ENCODE measurements at places on chromosomes 2 and 18. TPM values are rescaled to one million over a fixed set of nuclear protein-coding genes. Genes with fewer than 3 reads are reported as not detected.

GRCh38 chr2:129334128-129334527, 645.3 kb upstream of the RAB6C start:
- H3K4me1 ChIP-seq, result no peaks in the 10 kb centered on the region
- no peaks in the 10 kb centered on the region for H3K27me3 ChIP-seq
- no peak overlapping the region for H3K4me3 ChIP-seq
- no peak overlapping the region for H3K27ac ChIP-seq

GRCh38 chr2:39649511-39649910, 16.2 kb upstream of the TMEM178A start:
- no peak overlapping the region for H3K27ac ChIP-seq
- no peaks in the 10 kb centered on the region for H3K27me3 ChIP-seq
- DNase-seq, result no peak
- H3K36me3 ChIP-seq, result no peaks in the 10 kb centered on the region

NRP2 gene
- 1.1 TPM for total RNA-seq

MC5R gene
- total RNA-seq, result not detected

GRCh38 chr18:21448299-21448698, 152.2 kb downstream of the ESCO1 start:
- no peak overlapping the region for H3K4me3 ChIP-seq
- H3K4me1 ChIP-seq, result no peaks in the 10 kb centered on the region
- no peaks in the 10 kb centered on the region for H3K27me3 ChIP-seq
- no peaks in the 10 kb centered on the region for H3K36me3 ChIP-seq
- no peak for DNase-seq

GRCh38 chr2:120395221-120396012, 49.5 kb downstream of the INHBB start:
- no peak overlapping the region for H3K4me3 ChIP-seq
- DNase-seq, result no peak
- no peaks in the 10 kb centered on the region for H3K27me3 ChIP-seq
- H3K36me3 ChIP-seq, result no peaks in the 10 kb centered on the region
- no peaks in the 10 kb centered on the region for H3K4me1 ChIP-seq

DNA sequence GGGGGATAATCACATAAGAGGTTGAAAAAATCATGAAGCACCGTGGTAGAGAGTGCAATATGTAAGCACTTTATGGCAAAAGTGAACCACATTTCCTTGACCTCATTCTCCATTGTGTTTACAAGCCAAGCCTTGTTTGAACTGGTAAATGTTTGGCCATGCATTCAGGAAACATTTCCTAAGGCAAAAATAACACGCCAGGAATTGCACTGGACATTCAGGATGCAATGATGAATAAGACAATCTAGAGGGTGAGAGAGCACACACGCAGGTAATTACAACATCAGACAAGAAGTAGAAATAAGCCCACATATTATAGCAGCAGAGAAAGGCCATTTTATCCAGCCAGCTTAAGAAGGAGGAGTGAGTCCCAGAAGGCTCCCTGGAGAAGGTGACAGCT, 218.0 kb upstream of the OSR1 start:
- no peaks in the 10 kb centered on the region for H3K4me1 ChIP-seq
- no peaks in the 10 kb centered on the region for H3K27me3 ChIP-seq
- no peak for DNase-seq
- no peak overlapping the region for H3K4me3 ChIP-seq

LYPD6 gene
- not detected for total RNA-seq

- H3K4me3 ChIP-seq, result no peak overlapping the region
- H3K4me1 ChIP-seq, result peaks cover 48% of the 10 kb centered on the region
- no peak for DNase-seq
- H3K36me3 ChIP-seq, result no peaks in the 10 kb centered on the region
- no peaks in the 10 kb centered on the region for H3K27me3 ChIP-seq
These were observed 108.6 kb downstream of the MAP4K4 start for GRCh38 chr2:101806123-101806522.

- H3K4me1 ChIP-seq, result no peaks in the 10 kb centered on the region
- no peak for DNase-seq
- H3K27me3 ChIP-seq, result no peaks in the 10 kb centered on the region
- H3K36me3 ChIP-seq, result no peaks in the 10 kb centered on the region
- no peak overlapping the region for H3K4me3 ChIP-seq
- no peak overlapping the region for H3K27ac ChIP-seq
These were observed 87.8 kb upstream of the BCL2L11 start for GRCh38 chr2:111032721-111033429.

EMX1 gene
- not detected for total RNA-seq

DNA sequence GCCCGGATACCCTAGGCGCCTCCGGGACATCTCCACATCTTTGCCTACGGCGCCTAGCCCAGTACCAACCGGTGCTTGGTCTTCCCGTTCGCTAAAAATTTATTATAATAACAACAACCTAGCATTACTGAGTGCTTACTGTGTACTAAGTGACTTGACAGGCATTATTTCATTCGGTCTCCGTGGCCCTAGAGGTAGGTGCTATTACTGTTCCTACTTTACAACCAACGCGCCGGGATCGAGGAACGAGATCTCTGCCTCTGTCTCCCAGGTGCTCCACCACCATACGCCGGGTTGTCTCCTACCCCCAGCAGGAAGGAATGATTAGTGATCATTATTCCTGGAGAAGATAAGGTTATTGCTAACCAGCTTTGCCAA, 657 bp upstream of the BIN1 start:
- H3K27ac ChIP-seq, result peak overlapping the region; percentile 15
- peak overlapping the region; percentile 51 for H3K4me3 ChIP-seq
- DNase-seq, result peak; percentile 4
- H3K36me3 ChIP-seq, result no peaks in the 10 kb centered on the region

HYCC2 gene
- 36.4 TPM for total RNA-seq

ZNF396 gene
- 5.5 TPM for total RNA-seq

DNA sequence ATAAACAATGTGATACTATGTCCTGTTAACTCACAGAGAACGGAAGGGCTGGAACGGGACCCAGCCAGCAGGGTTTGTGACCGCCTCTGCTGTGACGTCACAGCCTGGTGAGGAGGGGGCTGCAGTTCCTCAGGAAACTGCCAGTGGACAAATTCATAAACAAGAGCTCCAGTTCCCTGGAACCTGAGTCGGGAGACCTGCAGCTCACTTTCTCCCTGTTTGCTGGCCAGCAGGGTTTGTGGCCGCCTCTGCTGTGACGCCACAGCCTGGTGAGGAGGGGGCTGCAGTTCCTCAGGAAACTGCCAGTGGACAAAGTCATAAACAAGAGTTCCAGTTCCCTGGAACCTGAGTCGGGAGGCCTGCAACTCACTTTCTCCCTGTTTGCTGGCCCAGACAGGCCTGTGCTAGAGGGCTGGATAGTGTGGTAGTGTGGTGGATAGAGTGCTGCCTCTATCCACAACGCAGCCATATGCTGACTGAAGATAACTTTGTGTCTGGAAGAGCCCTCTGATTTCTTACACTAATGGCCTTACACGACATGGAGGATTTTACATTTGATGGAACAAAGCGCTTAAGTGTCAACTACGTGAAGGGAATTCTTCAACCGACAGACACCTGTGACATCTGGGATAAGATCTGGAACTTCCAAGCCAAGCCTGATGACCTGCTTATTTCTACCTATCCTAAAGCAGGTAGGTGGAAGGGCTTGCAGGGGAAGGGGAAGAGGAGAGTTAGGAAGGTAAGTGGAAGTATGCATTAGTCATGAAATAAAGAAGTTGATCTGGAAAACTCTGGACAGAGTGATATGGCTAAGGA, at the start of gene SULT1C4:
TSS of gene SULT1C4 (plus strand) at position 140 of the 816 bp plus-strand sequence. CDS start at position 524, 384 bp downstream.
- DNase-seq, result no peak
- H3K4me3 ChIP-seq, result no peak within 1 kb of the TSS
- no peaks in the 10 kb centered on the region for H3K36me3 ChIP-seq
- H3K27me3 ChIP-seq, result no peaks in the 10 kb centered on the region

DNA sequence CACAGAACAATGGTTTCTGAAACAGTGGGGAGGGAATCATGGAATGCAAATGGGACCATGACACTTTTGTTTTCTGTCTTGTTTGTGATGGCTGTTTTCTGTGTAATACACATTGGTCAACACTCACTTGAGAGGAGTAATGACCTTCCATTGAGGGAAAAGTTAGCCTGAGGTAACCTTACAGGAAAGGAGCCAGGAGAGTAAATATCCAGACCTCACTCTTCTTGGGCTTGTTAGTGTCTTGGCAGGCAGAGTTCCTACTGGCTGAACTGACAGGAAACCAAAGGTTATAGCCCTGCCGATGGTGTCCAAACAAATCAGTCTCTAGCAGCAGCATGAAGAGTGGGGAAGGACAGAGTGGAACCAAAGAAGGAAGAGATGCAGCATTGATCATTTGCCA, 17.2 kb upstream of the RPRM start:
- no peak overlapping the region for H3K27ac ChIP-seq
- DNase-seq, result no peak
- no peaks in the 10 kb centered on the region for H3K4me1 ChIP-seq
- no peaks in the 10 kb centered on the region for H3K27me3 ChIP-seq
- H3K36me3 ChIP-seq, result no peaks in the 10 kb centered on the region
- H3K4me3 ChIP-seq, result no peak overlapping the region

- no peak overlapping the region for H3K4me3 ChIP-seq
- no peaks in the 10 kb centered on the region for H3K27me3 ChIP-seq
- DNase-seq, result no peak
- no peak overlapping the region for H3K27ac ChIP-seq
- no peaks in the 10 kb centered on the region for H3K4me1 ChIP-seq
- H3K36me3 ChIP-seq, result no peaks in the 10 kb centered on the region
These were observed 25.7 kb downstream of the STEAP3 start for GRCh38 chr2:119249311-119249710.

DNA sequence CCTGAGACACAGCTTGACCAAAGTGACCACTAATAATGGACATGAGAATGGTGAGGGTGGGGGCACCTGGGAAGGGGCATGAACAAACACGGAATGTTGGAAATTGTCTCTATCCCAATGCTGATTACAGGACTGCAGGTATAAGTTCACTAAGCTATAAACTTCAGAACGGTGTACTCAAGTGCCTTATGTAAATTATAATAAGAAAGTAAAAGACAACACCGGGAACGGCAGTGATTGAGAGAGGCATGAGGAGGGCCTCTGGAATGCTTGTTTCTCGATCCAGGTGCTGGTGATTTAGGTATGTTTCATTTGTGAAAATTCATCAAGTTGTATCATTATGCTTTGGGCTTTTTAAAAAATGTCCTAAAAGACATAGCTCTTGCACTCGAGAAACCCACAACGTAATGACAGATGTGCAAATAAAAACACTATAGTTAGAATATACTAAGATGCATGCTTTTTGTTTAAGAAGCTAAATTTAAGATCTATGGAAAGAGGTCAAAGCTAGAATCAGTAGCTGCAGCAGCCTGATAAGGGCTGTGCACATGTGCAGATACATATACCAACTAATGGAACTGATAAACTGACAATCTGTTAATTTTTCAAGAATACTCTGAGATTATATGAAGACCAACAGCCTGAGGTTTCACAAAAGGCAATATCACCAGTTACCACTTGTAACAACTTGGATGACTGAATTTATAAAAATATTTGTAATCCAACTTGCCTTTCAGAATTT, 7.6 kb downstream of the HIBCH start:
- no peaks in the 10 kb centered on the region for H3K36me3 ChIP-seq
- DNase-seq, result no peak
- H3K27ac ChIP-seq, result no peak overlapping the region

GRCh38 chr18:9749611-9750010, 41.5 kb downstream of the RAB31 start:
- no peak for DNase-seq
- no peak overlapping the region for H3K4me3 ChIP-seq
- H3K27me3 ChIP-seq, result no peaks in the 10 kb centered on the region
- H3K27ac ChIP-seq, result no peak overlapping the region
- no peaks in the 10 kb centered on the region for H3K4me1 ChIP-seq
- no peaks in the 10 kb centered on the region for H3K36me3 ChIP-seq

GRCh38 chr18:44850001-44850400, 169.3 kb downstream of the SETBP1 start:
- no peaks in the 10 kb centered on the region for H3K4me1 ChIP-seq
- no peaks in the 10 kb centered on the region for H3K27me3 ChIP-seq
- no peaks in the 10 kb centered on the region for H3K36me3 ChIP-seq
- H3K4me3 ChIP-seq, result no peak overlapping the region
- no peak for DNase-seq

- no peaks in the 10 kb centered on the region for H3K36me3 ChIP-seq
- H3K27ac ChIP-seq, result peak overlapping the region; percentile 20
- peaks cover 16% of the 10 kb centered on the region for H3K4me1 ChIP-seq
- no peak overlapping the region for H3K4me3 ChIP-seq
These were observed 266.5 kb downstream of the PTGR3 start for GRCh38 chr18:74942319-74942910.

RNMT gene
- total RNA-seq, result 55.0 TPM

HSBP1L1 gene
- total RNA-seq, result 30.7 TPM

UPP2 gene
- total RNA-seq, result not detected

- H3K4me3 ChIP-seq, result no peak overlapping the region
- H3K4me1 ChIP-seq, result peaks cover 3% of the 10 kb centered on the region
- DNase-seq, result no peak
- H3K27ac ChIP-seq, result no peak overlapping the region
These were observed 105.4 kb downstream of the DYM start for GRCh38 chr18:49355028-49355427.

DNA sequence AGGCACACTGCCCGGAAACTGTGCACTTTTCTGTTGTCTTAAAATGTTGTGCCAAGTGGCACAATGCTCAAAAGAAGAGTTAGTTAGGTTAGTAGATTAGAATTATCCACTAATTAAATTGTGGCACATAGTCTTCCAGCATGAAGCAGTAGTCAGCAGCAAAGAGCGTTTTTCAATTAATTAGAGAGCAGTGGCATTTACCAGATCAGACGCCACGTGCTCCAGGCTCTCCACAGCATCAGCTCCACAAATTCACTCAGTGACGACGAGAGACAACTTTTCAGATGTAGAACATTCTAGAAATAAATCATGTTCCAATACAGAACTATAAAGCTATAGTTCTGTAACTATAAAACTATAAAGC, 16.4 kb upstream of the RTTN start:
- H3K36me3 ChIP-seq, result no peaks in the 10 kb centered on the region
- H3K4me1 ChIP-seq, result no peaks in the 10 kb centered on the region
- H3K27me3 ChIP-seq, result peaks cover 5% of the 10 kb centered on the region
- H3K27ac ChIP-seq, result no peak overlapping the region
- no peak for DNase-seq

DNA sequence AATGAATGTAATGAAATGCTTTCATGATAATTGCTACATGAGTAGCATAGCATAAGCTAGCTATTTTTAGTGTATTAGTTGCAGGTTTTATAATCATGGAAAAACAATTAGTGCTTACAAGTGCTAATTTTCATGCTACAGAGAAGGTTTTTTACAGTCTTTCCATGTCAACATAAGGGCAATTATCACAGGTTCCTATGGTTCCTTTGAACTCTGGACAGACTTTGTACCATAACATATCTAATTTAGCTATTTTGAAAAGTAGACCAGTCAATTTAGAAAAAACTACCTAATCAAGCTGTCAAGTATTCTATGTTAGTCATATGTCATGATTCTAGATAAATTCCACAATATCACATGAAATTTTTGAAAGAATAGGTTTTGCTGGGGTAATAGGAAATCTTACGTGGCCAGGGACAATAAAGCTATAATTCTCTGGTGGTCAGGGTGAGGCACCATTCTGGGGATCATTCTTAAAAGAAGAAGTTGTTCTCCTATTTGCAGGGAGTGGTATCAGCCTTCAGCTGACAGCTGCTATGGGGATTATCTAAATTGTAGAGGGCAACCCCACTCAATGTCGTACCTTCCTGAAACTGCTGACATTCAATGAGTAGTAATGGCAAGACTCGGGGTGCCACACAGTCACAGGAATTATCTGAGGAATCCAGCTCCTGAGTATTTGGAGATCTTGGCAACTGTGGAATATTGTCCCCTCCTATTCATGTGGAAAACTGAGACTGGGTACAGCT, 724.0 kb upstream of the LINC00305 start:
- no peaks in the 10 kb centered on the region for H3K27me3 ChIP-seq
- no peaks in the 10 kb centered on the region for H3K36me3 ChIP-seq
- H3K4me1 ChIP-seq, result no peaks in the 10 kb centered on the region

GRCh38 chr18:77486985-77487384, 237.3 kb downstream of the GALR1 start:
- no peak overlapping the region for H3K27ac ChIP-seq
- H3K36me3 ChIP-seq, result no peaks in the 10 kb centered on the region
- DNase-seq, result no peak
- H3K4me3 ChIP-seq, result no peak overlapping the region
- no peaks in the 10 kb centered on the region for H3K27me3 ChIP-seq
